ENCODE measurements at places on chromosomes 2 and 18.

GRCh38 chr2:73982140-73982617 is 2.5 kb upstream of the TET3 start:
- no peak for DNase-seq

- DNase-seq = no peak
These were observed 12.4 kb downstream of the MYO5B start for GRCh38 chr18:50182511-50182910.

DNA sequence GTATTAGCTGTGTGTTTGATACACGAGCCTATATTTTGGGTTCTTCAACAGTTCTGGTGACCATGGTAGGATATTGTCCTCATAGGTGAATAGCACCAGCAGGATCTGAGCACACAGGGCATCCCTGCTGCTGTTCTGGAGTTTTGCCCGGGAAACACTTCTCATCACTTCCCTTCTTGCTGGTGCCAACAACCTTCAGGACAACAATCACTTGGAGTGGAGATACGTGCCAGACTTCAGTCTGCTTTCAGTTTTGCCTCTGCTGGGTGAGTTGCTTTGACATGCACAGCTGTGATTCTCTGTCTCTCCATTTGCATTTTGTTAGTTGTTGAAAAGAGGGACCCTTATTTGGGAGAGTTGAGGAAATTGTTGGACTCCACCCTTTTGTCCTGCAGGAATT is 1347.2 kb upstream of the DDX18 start:
- no peak for DNase-seq

DNA sequence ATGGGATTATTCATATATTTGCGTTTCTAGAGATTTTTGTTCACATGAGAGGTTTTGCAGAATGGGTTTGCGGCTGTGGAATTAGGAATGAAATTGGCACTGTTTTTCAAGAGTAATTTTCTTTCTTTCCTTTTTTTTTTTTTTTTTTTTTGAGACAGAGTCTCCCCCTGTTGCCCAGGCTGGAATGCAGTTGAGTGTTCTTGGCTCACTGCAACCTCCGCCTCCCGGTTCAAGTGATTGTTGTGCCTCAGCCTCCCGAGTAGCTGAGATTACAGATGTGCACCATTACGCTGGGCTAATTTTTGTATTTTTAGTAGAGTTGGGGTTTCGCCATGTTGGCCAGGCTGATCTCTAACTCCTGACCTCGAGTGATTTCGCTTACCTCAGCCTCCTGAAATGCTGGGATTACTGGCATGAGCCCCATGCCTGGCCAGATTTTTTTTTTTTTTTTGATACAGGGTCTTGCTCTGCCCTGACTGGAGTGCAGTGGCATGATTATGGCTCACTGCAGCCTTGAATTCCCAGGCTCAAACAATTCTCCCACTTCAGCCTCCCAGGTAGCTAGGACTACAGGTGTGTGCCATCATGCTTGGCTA is 65.3 kb downstream of the MIB1 start:
- no peak for DNase-seq

DNA sequence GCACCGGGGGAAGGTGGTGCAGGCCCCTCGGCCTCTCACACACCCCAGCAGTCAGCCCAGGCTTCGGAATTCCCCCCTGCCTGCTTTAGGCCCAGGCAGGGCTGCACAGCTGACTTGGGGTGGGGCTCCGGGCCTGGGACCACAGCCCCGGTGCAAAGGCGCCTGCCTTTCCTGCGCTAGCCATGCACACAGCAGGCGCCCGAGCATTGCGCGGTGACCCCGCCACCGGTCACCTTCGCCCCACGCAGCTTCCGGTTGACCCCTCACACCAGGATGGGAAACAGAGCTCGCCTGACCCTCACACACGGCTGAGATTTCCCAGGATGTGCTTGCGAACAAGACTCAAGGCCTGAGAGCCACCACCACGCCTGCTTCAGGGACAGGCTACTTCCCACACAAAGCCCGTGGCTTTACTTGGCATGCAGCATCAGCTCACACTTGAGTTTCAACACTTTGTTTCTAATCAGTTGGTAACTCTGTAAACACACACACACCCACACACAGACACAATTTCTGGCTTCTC is 46.0 kb downstream of the SLC66A2 start:
- no peak for DNase-seq

DNA sequence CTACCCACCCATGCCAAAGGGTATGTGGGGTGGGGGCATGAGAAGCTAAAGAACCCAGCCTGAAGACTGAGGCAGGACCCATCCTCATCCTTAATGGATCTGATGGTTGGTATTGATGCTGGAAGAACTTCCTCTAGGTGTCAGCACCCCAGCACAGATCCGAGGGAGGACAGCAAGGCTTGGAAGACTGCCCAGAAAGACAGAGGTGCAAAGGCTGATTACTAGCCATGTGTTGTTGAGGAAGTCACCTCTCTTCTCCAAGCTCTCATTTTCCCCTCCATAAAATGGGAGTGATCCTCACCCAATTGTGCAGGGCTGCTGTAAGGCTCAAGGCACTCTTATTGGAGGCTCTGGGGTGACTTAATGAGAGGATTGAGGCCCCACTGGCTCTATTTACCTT is 256.5 kb downstream of the CELF4 start:
- DNase-seq = peak; percentile 8

GRCh38 chr2:100248044-100248330 is 74.3 kb downstream of the LONRF2 start:
- no peak for DNase-seq

DNA sequence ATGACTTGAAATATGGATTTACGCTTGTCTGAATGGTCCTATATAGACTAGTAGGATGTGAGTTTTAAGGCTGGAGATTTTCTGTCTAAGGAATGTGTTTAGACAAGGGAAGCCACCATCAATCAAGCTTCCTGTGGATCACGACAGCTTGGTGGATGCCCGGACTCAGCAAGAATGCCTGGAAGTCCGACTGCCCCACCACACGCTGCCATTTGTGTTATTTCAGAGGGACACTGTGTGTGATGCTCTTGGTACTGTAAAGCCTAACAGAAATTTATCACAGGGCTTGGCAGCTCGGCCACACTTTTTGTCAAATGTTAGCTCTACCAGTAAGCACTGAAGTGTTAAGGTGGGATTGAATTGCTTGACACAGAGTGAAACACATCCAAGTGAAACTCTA is 127.1 kb upstream of the CDH7 start:
- no peak for DNase-seq

DNA sequence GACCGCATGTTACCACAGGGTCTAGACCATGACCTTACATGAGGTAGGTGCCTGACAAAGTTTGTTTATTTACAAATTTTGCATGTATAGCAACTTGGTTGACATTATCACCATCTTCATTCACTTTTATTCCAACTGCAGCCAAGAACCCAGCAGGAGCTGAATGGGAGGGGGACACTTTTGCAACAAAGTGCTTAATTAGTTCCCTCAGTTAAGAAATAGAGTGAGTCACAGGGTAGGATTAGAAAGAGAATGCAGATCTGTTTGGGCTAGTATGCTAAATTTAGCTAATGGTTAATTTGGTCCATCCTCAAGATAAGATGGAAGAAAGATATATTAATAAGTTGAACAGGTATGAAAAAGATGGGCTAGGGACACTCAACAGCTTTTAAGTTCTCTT is 678.9 kb downstream of the ARHGAP15 start:
- DNase-seq = peak; percentile 77

GRCh38 chr2:218878486-218878885 is 2.2 kb upstream of the WNT10A start:
- DNase-seq = no peak

GRCh38 chr2:88074854-88075292 is 7.2 kb downstream of the SMYD1 start:
- DNase-seq = peak; percentile 72

DNA sequence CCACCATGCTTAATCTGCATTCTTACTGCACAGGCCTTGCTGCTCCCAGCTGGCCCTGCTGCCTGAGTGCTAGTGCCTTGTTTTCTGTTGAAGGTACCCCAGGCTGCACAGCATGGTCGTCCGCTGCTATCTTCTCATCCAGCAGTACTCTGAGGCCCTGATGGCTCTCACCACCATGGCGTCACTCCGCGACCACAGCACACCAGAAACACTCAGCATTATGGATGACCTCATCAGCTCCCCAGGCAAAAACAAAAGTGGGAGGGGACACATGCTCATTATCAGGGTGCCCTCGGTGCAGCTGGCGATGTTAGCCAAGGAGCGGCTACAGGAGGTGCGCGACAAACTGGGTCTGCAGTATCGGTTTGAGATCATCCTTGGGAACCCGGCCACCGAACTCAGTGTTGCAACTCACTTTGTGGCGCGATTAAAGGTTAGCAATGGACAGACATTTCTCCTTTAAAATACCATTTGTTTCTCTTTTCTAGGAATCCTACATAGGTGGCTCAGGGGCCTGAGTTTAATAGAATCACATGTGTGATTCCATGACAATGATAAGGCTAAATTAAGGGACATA is 110.5 kb downstream of the ESCO1 start:
- peak; percentile 23 for DNase-seq

- DNase-seq = no peak
These were observed 22.1 kb downstream of the CENPA start for GRCh38 chr2:26807788-26808460.

DNA sequence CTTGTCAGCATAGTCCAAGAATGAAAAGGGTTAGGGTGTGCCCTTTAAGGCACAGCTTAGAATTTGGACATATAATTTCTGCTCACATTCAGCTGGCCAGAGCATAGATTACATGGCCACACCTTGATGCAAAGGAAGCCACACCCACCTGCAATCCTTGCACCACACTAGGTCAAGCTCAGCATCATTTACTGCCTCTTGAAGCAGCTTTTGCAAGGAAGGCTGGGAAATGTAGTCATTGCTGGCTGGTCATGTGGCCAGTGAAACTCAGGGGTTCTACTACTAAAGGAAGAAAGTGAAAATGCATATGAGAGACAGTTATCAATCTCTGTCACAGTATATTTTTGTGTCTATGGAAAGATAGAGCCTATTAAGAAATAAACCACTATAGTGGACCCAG is 159.3 kb downstream of the GFPT1 start:
- DNase-seq = no peak

DNA sequence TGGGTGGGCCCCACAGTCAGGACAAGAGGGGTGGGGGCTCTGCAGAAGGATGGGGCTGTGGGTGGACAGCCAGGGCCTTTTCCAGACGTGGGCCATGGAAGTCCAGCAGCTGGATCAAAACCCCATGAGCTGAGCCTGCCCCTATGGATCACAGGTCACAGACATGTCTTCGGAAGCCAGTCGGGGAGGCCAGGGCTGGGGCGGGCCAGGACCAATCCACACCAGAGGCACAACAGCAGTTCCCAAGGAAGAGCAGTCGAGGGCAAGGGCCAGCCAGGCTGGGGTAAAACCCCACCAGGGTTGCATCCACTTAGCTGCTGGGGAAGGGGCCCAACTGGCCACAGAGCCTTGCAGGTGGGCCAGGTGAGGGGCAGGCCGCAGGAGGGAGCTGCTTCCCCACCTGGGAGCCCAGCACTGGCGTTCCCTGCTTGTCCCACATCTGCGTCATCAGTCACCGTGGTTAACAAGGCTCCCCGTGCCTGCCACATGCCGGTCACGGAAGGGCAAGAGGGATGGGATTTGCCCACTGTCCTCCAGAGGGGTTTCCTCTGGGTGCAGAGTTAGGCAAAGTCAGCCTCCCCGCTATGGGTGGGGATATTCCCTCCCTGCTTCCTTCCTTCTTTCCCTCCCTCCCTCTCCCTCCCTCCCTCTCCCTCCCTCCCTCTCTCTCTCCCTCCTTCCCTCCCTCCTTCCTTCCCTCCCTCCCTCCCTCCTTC is 46.4 kb upstream of the ODC1 start:
- DNase-seq = no peak

DNA sequence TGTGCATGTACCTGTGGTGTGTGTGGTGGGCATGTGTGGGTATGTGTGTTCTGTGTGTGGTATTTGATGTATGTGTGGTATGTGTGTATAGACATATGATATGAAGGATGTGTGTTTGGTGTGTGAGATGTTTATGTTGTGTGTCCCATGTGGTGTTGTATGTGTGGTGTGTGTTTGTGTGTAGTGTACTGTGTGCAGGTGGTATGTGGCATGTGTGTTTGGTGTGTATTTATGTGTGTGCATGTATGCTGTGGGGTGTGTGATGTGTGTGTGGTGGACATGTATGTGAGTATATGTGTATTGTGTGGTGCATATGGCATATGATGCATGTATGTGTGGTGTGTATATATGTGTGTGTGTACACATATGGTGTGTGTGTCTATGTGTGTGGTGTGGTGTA is 718.8 kb upstream of the SOX11 start:
- no peak for DNase-seq

- no peak for DNase-seq
These were observed 759.7 kb upstream of the CDH7 start for GRCh38 chr18:64991102-64991501.

GRCh38 chr2:104049981-104050380 is 803.9 kb upstream of the POU3F3 start:
- no peak for DNase-seq

DNA sequence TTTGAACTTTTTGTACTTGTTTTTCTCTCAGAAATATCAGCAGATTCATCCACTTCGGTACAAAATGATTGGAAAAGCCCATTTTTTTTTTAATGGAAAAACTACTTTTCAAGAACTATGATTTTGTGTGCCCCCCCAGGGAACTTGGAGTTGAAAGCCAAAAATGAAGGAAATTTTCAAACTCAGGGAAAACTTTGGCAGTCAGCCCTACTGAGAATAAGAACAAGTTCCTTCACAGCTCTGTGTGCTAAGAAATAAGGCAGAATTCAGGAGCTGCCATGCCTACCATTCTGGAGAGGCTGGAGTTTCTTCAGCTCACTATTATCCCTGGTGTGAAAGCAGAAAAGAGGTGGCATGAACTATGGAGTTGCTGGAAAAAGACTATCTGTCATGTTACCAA is 226.0 kb upstream of the SLC35G4 start:
- DNase-seq = no peak

DNA sequence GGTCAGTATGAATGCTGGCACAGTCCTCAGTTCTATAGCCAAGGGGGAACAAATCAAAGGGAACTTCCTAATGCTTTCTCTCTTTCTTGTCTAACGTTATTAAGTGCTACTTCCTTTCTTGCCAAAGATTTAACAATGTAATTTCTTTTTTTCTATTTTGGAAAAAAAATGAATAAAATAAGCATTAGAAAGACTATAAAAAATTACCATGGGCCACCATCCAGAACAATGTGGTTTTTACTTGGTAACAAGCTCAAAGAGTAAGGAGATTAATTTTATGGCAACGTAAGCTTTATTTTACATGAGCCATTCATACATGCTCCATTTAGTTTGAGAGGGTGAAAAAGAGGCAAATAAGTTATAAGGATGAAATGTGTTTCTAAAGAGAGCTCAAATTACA is 40.1 kb downstream of the SERPINE2 start:
- no peak for DNase-seq

DNA sequence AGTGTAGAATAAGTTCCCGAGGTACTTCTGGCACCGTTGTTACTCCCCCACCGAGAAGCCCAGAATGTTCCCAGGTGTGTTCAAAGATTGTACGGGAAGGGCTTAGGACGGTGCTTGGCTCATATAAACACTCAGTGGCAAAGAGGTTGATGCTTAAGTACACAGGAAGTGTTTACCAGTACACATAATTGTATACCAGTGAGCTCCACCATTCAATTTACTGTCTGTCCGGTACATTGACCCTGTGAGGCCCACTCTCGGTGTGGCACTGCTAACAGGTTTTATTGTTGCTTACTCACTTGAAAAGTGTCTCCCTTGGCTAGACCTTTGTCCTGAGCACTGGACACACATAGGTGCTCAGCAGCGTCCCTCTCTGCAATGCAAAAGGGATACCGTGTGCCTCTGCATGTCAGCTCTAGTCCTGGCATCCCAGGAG is 191.0 kb downstream of the NEDD4L start:
- DNase-seq = no peak

Data from NB4 (cell line).